ENCODE measurements at places on chromosomes 11 and 22.

DNA sequence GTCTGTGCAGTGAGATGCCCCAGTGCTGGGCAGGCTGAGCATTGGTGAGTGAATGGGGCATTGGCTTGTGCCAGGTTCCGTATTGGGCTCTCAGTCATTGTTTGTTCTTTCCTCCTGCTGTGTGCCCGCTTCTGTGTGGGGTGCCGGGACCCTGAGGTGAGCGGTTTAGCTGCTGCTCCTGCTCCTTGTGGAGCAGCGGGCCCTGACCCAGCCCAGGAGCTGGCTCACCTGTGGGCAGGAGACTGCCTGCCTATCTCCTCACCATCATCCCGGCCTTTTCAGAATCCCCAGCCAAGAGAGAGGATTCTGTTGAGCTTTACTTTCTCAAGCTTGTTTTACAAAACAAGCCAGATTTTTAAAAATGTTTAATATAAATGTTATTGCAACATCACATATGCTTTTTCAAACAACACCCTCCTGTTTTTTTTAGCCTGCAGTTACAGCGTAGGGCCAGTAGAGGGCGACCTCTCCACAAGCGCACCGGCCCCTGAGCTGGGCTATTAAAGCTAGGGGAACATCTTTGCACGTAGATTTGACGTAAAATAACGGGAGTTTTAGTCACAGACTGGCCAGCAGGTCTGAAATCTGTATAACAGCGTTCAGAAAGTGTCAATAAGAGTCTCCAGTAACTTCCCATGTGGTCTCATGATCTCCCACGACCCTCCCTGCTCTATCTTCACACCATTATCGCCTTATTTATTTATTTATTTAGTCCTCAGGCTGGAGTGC lies 25.1 kb upstream of the RELT start:
- peak; percentile 85 for DNase-seq

DNA sequence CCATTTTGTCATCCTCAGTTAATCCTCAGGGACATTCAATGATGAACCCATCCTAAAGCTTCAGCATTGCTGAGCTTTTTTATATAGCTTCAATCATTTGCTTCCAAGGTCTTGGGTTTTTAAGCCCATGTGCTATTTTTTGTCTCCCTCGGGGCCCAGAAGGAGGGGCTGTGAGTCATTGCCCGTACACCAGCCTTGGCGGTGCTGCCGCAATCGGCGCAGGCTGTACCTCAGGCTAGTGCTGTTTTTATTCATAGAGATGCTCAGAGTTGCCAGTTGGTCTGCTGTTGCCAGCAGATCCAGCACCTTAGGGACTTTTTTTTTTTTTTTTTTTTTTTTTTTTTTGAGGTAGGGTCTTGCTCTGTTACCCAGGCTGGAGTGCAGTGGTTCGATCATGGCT lies 35.5 kb downstream of the ACO2 start:
- no peak for DNase-seq

- DNase-seq = no peak
These were observed 348.9 kb downstream of the CADM1 start for GRCh38 chr11:115155320-115155719.

DNA sequence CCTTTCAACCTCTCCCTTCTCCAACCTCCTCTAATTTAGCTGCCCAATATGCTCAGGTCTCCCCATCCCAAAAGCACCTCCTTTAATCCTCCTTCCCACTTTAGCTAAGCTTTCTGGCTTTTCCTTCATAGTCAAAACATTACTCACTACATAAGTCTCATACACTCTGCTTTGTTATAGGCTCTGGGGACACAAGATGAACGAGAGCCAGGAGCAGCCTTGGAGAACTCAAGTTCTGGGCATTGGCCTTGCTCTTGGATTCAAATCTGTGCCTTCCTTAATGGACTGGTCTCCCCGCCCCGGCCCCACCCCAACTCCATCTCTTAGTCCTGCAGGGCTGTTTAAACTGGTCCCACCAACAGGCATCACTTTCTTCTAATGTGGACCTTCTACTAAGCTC lies 11.4 kb upstream of the HPX start:
- DNase-seq = no peak

DNA sequence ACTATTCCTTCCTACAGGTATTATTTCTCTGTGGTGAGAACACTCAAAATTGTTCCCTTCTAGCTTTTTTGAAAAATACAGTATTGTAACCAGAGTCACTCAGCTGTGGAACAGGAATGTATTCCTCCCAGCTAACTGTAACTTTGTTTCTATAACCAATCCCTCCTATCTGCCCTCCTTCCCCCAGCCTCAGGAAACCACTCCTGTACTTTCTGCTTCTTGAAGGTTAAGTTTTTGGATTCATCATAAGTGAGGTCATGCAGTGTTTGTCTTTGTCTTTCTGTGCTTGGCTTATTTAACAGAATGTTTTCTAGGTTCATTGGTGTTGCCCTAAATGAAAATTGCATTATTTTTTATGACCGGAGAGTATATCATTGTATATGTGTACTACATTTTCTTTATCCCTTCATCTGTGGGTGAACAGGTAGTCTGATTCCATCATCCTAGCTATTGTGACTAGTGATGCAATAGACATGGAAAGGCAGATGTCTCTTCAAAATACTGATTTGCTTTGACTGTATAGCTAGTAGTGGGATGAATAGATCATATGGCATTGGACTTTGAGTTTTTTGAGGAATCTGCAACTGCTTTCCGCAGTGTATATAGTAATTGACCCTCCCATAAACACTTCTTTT lies 112.9 kb upstream of the GRK3 start:
- no peak for DNase-seq

- DNase-seq = peak; percentile 46
These were observed 15.6 kb upstream of the WDR74 start for GRCh38 chr11:62854825-62855570.

DNA sequence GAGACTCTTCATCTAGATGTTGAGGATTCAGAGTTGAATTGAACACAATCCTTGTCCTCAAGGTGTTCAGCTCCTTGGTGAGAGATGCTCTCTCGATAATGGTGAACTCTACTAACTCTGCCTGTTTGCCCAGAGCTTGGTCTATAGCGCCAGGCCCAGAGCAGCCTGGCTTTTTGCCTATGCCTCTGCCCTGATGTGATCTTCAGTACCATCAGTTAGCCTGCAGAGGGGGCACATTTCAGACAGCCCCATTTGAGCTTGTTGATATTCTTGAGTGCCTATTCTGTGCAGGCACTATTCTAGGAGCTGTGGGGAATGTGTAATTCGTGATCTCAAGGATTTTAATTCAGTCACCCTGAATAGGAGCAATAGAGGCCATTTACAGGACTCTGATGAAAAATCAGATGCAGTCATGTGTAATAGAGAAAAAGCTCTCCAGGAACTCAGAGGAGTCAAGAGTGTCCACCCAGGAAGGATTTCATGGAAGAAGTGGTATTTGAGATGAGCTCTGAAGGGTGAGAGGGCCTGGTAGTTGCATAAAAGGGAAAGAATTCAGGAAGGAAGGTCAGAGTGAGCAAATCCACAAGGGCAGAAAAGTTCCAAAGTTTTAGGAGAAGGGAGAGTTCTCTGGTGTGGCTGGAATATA lies 19.3 kb downstream of the GTPBP1 start:
- no peak for DNase-seq

DNA sequence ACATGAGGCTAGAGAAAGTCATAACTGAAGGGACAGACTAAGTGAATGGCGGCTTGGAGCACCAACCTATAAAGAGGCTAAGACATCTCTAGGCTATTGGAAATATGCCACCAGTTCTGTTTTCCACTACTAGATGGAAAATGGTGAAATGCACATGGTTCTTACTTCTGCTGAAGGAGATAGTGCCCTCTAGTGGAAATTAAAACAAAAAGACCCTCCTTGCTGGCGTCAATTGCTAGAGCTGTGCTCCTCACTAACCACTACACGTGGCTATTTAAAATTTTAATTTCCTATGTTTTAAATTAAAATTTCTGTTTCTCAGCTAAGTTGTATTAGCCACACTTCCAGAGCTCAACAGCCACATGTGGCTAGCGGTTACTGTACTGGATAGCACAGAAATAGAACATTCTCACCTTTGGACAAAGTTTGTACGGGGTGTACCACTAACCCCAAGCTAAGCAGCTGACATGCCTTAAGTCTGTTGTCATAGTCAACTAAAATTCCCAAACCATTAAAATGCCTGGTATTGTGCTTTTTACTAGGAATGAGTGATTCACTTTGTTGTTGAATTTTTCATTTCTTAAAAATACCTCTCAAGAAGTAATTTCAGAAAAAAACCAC lies 34.1 kb upstream of the CALCA start:
- peak; percentile 17 for DNase-seq

DNA sequence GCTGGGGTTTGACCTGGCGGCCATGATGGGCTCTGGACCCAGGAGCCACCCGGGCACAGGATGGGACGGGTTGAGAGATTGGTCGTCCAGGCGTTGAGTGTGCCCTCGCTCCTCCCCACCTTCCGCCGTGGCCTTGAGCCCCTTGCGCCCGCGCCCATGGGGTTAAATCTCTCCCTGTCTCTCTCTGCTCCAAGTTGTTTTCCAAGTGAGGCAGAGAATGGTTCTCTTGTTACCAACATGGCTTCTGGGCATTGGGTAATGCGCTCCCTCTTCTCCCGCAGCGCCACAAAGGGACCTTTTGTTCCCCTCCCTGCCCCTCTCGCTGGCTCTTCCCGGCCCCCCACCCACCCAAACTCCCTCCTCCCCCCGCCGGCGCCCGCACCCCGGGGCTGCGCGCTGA lies 18.8 kb upstream of the PICK1 start:
- no peak for DNase-seq

DNA sequence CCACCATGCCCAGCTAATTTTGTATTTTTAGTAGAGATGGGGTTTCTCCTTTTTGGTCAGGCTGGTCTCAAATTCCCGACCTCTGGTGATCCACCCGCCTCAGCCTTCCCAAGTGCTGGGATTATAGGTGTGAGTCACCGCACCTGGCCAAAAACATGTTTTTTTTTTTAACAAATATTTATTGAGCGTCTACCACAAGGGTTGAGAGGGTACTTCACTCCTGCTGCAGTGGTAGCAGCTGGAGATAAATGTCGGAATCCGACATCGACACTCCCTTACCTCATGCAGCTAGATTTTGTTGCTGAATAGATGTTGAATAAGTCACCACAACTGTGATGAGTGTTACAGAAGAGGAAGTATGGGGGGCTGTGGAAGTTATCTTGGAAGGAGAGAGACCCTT lies 971 bp downstream of the DNAJB13 start:
- no peak for DNase-seq

DNA sequence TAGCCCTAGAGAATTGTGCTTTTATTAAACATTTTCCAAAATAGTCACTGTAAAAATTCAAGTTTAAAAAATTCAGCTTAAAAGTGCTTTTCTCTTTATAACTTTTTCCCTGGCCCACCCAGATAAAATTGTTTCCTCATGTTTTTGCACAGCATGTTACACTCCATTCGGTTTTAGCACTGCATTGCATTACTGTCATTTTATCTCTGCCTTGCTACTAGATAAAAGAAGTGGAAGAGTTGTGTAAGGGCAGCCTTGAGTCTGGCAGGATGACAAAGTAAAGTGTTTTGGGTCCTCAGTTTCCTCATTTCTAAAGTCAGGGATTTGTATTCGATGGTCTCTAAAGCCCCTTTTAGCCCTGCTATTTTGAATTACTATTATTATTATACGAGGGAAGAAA lies 99.8 kb downstream of the ATM start:
- DNase-seq = no peak

GRCh38 chr22:50443197-50443596 lies 31.6 kb downstream of the SBF1 start:
- no peak for DNase-seq

- DNase-seq = no peak
These were observed 14.4 kb downstream of the ARHGEF12 start for GRCh38 chr11:120350637-120351036.

GRCh38 chr11:12143461-12144258 lies 33.3 kb downstream of the MICAL2 start:
- no peak for DNase-seq

DNA sequence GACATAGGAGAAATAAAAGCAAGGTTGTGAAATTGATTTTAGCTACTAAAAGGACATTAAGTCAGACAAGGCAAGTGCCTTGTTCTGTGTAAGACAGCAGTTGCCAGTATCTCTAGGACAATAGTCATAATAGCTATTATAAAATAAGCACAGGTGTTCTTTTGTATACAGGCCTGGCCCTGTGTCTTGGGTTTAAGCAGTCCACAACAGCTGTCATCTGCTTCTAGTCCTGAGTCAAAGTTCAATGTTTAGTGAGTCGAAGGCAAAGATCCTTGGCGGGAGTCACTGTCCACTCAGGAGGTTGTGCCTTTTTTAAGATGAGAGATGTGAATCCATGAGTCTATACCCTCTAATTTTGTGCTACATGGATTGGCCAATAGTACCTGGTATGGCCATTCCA lies 79.5 kb downstream of the SC5D start:
- DNase-seq = no peak

DNA sequence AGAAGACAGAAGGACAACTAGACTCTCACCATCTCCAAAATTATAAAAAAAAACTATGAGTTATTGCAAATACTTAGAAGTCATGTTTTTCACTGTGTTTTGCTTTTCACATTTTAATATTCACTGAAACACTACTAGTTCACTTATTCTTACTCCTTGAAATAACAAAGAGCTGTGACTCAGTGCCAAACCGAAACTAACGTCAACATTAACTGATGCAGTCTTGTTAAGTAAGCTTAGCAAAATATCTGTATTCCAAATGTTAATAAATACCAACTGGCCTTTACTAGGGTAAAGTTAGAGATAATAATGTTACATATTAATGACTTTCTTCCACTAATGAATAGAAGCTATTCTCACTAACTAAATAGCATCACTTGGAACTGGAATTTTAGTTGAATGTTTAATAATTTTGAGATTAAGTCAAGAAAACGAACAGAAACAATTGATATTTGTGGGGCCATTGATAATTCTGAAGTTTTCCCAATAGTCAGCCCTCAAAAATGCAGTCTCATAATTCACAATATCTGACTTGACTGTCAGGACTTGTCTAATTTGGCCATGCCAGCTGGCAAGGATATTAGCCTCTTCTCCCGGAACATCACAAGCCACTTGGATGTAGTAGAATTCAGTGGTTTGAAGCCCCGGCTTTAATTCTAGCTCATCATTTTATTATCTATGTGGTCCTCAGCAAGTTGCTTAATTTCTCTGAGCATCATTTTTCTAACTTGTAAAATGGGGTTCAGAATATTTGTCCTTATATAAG lies 230.1 kb upstream of the DDI1 start:
- peak; percentile 11 for DNase-seq

DNA sequence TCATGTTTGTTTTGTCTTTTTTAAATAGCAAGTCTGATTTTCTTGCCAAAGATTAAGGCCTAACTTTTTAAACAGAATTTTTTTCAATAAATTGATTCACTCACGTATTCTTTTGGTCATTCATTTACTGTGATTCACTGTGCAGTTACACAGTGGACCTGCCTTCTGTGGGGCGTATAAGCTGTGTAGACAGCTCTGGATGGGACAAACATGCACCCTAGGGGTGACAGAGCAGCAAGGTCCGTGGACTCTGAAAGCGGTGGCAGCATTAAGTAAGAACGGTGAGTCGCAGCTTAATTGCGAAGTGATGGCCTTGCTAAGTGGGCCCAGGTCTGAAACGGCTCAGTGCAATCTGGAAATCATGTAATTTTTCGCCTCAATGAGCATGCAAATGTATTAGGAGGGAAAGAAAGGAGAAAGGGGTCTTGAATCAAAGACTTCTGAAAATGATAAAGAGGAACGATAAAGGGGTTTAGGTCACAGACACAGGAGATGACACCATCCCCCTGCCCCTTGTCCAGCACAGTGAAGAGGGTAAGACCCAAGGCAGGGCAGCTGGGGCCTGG lies 113.1 kb downstream of the SPATA19 start:
- peak; percentile 71 for DNase-seq

Measured in eye (tissue), 1 donor.